ENCODE measurements at places on chromosomes 11 and 22. TPM values are rescaled to one million over a fixed set of nuclear protein-coding genes. Genes with fewer than 3 reads are reported as not detected.

DNA sequence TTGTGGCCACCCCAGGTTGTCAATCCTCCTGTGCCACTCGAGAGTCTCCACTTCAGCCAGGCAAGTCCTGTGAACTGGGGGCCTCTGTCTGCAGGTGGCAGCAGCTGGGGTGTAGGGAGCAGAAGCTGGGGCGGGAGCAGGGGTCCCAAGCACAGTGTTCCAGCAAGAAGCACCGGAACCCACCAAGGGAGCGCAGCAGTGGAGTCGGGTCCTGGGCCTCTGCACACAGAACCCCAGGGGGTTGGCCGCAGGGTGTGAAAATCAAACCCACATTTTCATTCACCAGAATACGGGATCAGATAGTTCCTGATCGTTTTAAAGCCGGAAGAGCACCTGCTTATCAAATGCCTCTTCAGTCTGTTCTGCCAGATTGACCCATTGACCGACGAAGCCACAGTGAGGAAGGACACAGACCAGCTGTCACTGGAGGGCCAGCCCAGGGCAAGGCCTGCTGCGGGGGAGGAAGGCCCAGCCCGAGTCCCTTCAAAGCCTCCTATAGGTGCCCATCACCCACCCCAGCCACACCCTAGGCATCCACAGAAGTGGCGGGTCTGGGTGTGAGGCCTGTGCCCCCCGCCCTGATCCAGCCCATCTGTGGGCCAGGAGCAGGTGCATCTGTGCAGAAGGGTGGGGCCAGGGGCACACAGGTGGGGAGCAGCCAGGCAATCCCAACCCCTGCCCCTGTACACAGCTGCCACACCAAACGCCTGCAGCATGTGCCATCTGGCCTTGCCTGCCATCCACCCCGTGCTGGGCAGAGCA, 34.1 kb downstream of the RSPH14 start:
- no peaks in the 10 kb centered on the region for H3K27me3 ChIP-seq
- DNase-seq = no peak
- no peak overlapping the region for H3K4me3 ChIP-seq
- no peaks in the 10 kb centered on the region for H3K4me1 ChIP-seq
- no peaks in the 10 kb centered on the region for H3K36me3 ChIP-seq

GRCh38 chr11:34128824-34129223, 23.4 kb downstream of the NAT10 start:
- H3K36me3 ChIP-seq = peaks cover 98% of the 10 kb centered on the region
- H3K27ac ChIP-seq = no peak overlapping the region
- no peak for DNase-seq
- H3K4me1 ChIP-seq = no peaks in the 10 kb centered on the region
- no peak overlapping the region for H3K4me3 ChIP-seq

GRCh38 chr11:74702383-74703007, 28.7 kb downstream of the CHRDL2 start:
- H3K4me1 ChIP-seq = no peaks in the 10 kb centered on the region
- no peak overlapping the region for H3K4me3 ChIP-seq
- no peak overlapping the region for H3K27ac ChIP-seq
- H3K27me3 ChIP-seq = no peaks in the 10 kb centered on the region
- DNase-seq = peak; percentile 39

DNA sequence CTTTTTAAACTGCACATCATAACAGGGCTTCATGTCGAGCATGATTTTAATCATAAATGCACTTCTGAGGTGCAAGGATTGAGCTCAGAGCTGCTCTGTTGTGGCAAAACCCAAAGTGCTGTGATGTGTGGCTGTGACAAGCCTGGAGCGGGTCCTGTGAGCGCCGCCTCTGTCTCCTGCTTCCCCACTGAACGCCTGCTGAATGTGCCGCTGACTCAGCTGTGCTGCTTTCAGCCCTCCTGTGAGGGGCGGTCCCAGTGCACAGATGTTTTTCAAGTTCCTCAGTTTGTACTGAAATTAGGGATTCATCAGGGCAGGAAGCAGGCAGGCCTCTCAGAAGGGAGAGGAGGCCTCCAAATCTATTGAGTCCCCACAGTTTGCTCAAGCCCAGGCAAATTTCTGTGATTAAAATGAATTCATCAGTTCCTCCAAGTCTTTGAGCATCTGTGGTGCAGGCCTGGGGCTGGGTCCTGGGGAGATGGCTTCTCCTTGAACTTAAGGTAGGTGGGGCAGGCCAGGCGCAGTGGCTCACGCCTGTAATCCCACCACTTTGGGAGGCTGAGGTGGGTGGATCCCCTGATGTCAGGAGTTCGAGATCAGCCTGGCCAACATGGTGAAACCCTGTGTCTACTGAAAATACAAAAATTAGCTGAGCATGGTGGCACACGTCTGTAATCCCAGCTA, 3.0 kb upstream of the GTSE1 start:
- H3K36me3 ChIP-seq = peaks cover 7% of the 10 kb centered on the region
- peak; percentile 29 for DNase-seq
- H3K4me1 ChIP-seq = peaks cover 38% of the 10 kb centered on the region
- no peak overlapping the region for H3K4me3 ChIP-seq

GRCh38 chr11:89016214-89016613, 49.6 kb downstream of the GRM5 start:
- no peaks in the 10 kb centered on the region for H3K4me1 ChIP-seq
- no peak overlapping the region for H3K4me3 ChIP-seq
- H3K36me3 ChIP-seq = no peaks in the 10 kb centered on the region
- DNase-seq = no peak
- H3K27me3 ChIP-seq = no peaks in the 10 kb centered on the region
- no peak overlapping the region for H3K27ac ChIP-seq

GRCh38 chr22:24997023-24997422, 44.5 kb downstream of the KIAA1671 start:
- no peaks in the 10 kb centered on the region for H3K27me3 ChIP-seq
- DNase-seq = no peak

GRCh38 chr11:65851083-65851579, 6.8 kb downstream of the CFL1 start:
- H3K4me3 ChIP-seq = no peak overlapping the region
- DNase-seq = no peak
- H3K4me1 ChIP-seq = peaks cover 7% of the 10 kb centered on the region
- H3K36me3 ChIP-seq = peaks cover 57% of the 10 kb centered on the region

DNA sequence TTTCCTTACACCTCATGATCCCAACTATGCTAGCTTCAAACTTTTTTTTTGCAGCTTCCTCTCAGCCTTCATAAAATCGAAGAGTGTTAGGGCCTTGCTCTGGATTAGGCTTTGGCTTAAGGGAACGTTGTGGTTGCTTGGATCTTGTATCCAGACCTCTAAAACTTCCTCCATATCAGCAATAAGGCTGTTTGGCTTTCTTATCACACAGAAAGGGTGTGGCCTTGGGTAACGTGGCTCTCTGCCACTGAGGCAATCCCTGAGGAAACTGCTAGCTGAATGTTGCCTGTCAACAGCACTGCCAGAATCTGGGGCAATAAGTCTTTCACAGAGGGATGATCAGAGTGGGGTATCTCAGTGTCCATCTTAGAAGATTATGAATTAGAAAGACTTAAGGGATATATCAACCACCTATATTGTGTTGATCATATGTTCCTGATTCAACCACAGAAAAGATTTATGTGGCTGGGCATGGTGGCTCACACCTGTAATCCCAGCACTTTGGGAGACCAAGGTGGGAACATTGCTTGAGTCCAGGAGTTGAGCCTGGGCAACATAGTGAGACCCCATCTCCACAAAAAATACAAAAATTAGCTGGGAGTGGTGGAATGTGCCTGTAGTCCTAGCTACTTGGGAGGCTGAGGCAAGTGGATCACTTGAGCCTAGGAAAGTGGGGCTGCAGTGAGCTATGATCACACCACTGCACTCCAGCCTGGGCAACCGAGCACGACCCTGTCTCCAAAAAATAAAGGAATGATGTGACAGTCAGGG, 12.5 kb upstream of the CUL5 start:
- H3K4me3 ChIP-seq = no peak overlapping the region
- no peaks in the 10 kb centered on the region for H3K36me3 ChIP-seq
- H3K27ac ChIP-seq = no peak overlapping the region
- H3K4me1 ChIP-seq = no peaks in the 10 kb centered on the region
- no peaks in the 10 kb centered on the region for H3K27me3 ChIP-seq

DNA sequence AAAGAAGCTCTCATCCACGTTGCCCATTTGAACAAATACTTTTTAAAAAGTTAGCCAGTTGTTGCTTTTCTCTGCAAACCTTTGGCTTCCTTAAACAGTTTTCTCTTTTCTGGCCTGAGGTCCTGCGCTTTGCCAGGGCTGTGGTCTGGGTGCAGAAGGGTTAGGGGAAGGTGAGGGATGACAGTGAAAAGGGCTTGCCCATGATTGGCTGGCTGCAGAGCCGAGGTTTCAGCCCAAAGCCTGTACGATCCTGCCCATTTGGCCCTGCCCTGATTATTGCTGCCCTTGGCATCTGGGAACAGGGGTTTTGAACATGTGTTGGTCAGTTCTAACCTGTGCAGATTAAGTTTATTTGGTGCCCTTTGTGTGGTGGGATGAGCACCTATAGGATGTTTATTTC, 1.5 kb downstream of the INCENP start:
- peak overlapping the region; percentile 9 for H3K27ac ChIP-seq
- no peak for DNase-seq
- peaks cover 26% of the 10 kb centered on the region for H3K4me1 ChIP-seq
- H3K4me3 ChIP-seq = peak overlapping the region; percentile 97
- peaks cover 23% of the 10 kb centered on the region for H3K36me3 ChIP-seq

DNA sequence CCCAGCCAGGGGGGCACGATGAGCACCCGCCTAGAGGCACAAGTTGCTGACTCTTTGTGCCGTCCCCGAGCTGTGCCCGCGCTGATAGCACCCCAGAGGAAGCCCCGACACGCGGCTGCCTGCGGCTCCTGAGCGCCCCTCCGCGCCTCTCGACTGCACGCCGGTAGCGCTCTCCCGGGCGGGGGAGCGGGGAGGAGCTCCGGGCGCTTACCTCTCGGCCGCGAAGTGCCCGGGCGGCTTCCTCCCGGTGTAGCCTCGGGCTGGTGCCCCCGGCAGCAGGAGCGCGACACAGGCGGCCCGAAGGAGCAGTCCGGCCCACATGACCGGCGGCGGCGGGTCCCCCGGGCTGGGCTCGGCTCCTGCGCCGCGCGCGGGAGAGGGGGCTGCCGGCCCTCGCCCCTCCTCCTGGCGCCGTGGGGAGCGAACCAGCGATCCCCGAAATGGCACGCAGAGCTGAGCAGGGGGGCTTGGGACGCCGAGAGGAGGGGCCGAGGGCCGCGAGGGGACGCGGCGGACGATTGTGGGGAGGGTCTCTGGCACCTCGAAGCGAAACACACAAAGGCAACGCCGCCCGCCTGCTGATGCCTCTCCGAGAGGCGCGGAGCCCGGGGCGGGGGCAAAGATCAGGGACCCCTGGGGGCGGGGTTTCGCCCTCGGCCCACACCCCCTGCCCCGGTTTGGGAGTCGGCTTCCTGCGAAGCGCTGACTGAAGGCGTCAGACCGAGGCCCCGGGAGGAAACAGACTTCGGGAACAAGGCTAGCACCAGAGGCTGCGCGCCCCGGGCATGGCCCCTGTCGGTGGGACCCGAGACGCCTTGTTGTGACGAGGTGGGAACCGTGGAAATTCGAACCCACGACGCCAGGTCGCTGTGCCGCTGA, at the start of gene VWCE:
VWCE (minus strand) TSS at position 600 of the 879 bp plus-strand sequence; CDS start at position 321, 279 bp downstream.
- H3K4me3 ChIP-seq = peak within 1 kb of the TSS; percentile 27
- H3K36me3 ChIP-seq = peaks cover 11% of the 10 kb centered on the region
- H3K27ac ChIP-seq = no peak within 1 kb of the TSS
- peak; percentile 41 for DNase-seq
- H3K27me3 ChIP-seq = peaks cover 44% of the 10 kb centered on the region
- peaks cover 25% of the 10 kb centered on the region for H3K4me1 ChIP-seq

- no peaks in the 10 kb centered on the region for H3K27me3 ChIP-seq
- no peak overlapping the region for H3K4me3 ChIP-seq
- no peaks in the 10 kb centered on the region for H3K36me3 ChIP-seq
- no peak for DNase-seq
- H3K27ac ChIP-seq = no peak overlapping the region
These were observed 377.0 kb downstream of the ETS1 start for GRCh38 chr11:128210148-128210940.

DNA sequence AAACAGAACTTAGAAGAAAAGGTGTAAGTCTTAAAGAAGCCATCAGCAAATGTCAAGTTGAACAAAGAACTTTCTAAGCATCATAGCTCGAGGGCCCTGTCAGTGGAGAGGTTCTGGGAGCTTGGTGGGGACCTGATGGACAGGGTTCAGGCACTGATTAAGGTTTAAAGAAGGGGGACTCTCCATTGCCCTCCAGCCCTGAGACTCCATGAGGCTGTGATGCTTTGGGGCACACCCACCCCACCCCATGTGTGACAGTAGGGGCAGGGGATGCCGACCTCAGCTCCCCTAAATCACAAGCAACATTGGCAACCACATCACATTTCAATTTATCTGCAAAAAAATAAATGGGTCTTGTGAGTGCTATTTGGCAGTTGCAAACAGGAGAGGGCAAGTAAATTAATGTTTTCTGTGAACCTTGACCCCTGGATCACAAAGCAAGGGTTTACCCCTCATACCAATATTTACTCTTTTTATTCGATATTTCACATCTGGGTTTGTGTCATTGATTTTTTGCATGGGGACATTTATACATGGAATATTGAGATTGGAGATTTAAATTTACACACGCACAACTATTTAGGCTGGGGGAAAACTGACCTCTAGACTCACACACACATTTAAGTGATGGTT, 37.1 kb upstream of the ANO1 start:
- H3K4me1 ChIP-seq = no peaks in the 10 kb centered on the region
- no peaks in the 10 kb centered on the region for H3K36me3 ChIP-seq
- H3K4me3 ChIP-seq = no peak overlapping the region
- H3K27me3 ChIP-seq = no peaks in the 10 kb centered on the region
- H3K27ac ChIP-seq = no peak overlapping the region
- DNase-seq = no peak

GRCh38 chr22:38412435-38413084, 42.4 kb downstream of the KCNJ4 start:
- H3K27me3 ChIP-seq = no peaks in the 10 kb centered on the region
- no peak for DNase-seq
- H3K4me1 ChIP-seq = peaks cover 21% of the 10 kb centered on the region
- H3K36me3 ChIP-seq = no peaks in the 10 kb centered on the region

- H3K4me3 ChIP-seq = no peak overlapping the region
- no peaks in the 10 kb centered on the region for H3K27me3 ChIP-seq
- H3K36me3 ChIP-seq = no peaks in the 10 kb centered on the region
These were observed 2.1 kb downstream of the APOBEC3B start for GRCh38 chr22:38984224-38984623.

- H3K27me3 ChIP-seq = peaks cover 8% of the 10 kb centered on the region
- H3K27ac ChIP-seq = no peak overlapping the region
- DNase-seq = peak; percentile 31
- no peaks in the 10 kb centered on the region for H3K36me3 ChIP-seq
These were observed 47.2 kb upstream of the SYT7 start for GRCh38 chr11:61627850-61628661.

DNA sequence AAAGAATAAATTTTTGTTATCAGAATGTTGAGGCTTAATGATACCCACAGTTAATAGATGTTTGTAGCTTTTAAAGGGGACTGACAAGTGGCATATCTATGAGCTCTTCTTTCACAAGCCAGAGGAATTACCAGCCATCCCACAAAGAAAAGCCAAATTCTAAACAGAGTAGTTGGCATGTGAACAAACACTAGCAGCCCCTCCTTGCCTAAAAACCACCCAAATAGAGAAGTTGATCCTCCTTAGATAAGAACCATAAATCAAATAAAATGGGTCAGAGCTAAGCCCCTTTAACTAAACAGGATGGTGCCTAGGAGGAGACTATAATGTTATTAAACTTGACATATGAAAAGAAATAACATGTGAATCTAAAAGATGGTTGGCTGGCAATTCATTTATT, 11.4 kb downstream of the LPXN start:
- H3K36me3 ChIP-seq = peaks cover 57% of the 10 kb centered on the region
- no peaks in the 10 kb centered on the region for H3K27me3 ChIP-seq
- H3K4me3 ChIP-seq = no peak overlapping the region
- no peak for DNase-seq
- H3K27ac ChIP-seq = no peak overlapping the region
- peaks cover 8% of the 10 kb centered on the region for H3K4me1 ChIP-seq

Gene GAL3ST3
- polyA plus RNA-seq = not detected

Gene FAM111B
- polyA plus RNA-seq = 0.09 TPM

Gene TCN1
- not detected for polyA plus RNA-seq

Gene MAP6
- not detected for polyA plus RNA-seq

Gene FXYD6
- 36.4 TPM for polyA plus RNA-seq

Gene TM7SF2
- 6.7 TPM for polyA plus RNA-seq

Gene MCAT
- 6.8 TPM for polyA plus RNA-seq

Gene MS4A4E
- polyA plus RNA-seq = 1.1 TPM

Data from CD14-positive monocyte (primary cell).